ENCODE measurements at places on chromosomes 13 and 19.

DNA sequence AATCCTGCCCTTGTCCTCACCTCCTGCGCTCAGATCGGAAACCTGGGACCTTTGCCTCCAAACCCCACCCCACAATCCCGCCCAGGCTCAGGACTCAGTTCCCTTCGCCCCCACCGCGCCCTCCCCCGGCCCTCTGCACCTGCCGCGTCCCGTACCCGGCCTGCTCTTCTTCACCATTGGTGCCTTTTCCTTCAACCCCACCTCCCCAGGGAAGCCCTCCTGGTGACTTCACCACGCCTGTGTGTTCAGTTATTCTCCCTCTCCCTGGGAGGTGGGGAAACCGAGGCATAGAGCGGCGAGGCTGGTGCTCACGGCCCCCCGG, 19.3 kb upstream of the TCF3 start:
- peaks cover 25% of the 10 kb centered on the region for H3K27me3 ChIP-seq
- no peaks in the 10 kb centered on the region for H3K4me1 ChIP-seq
- H3K27ac ChIP-seq, result no peak overlapping the region
- no peaks in the 10 kb centered on the region for H3K36me3 ChIP-seq
- H3K4me3 ChIP-seq, result no peak overlapping the region

- no peak for DNase-seq
- H3K4me1 ChIP-seq, result no peaks in the 10 kb centered on the region
- H3K27me3 ChIP-seq, result no peaks in the 10 kb centered on the region
- no peak overlapping the region for H3K27ac ChIP-seq
These were observed 45.1 kb downstream of the PCDH20 start for GRCh38 chr13:61370520-61370919.

DNA sequence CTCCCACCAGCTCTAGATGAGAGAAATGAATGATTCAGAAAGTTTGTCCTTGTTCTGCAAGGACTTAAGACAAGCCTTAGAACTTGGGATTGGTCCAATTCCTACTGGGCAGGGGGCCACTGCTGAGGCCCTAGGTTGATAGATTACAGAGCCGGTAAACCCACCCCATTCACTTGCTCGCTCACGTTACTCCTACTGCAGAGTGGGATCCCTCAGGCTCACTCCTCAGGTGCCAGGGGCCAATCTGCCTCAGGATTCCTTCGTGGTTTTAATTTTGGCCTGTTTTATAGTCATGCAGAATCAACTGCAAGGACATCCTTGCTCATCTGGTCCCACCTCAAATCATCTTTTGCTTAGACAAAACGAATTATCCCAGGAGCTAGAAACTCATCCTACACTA, 59.0 kb downstream of the SERP2 start:
- no peaks in the 10 kb centered on the region for H3K27me3 ChIP-seq
- no peak overlapping the region for H3K4me3 ChIP-seq
- H3K36me3 ChIP-seq, result peaks cover 16% of the 10 kb centered on the region
- H3K4me1 ChIP-seq, result peaks cover 19% of the 10 kb centered on the region
- no peak for DNase-seq

GRCh38 chr19:4446704-4447200, 10.8 kb downstream of the UBXN6 start:
- H3K4me3 ChIP-seq, result no peak overlapping the region
- H3K36me3 ChIP-seq, result peaks cover 12% of the 10 kb centered on the region
- H3K27ac ChIP-seq, result no peak overlapping the region
- DNase-seq, result no peak

GRCh38 chr19:14053500-14053899, 8.4 kb downstream of the PALM3 start:
- no peak overlapping the region for H3K4me3 ChIP-seq
- H3K27ac ChIP-seq, result no peak overlapping the region
- H3K4me1 ChIP-seq, result peaks cover 3% of the 10 kb centered on the region

DNA sequence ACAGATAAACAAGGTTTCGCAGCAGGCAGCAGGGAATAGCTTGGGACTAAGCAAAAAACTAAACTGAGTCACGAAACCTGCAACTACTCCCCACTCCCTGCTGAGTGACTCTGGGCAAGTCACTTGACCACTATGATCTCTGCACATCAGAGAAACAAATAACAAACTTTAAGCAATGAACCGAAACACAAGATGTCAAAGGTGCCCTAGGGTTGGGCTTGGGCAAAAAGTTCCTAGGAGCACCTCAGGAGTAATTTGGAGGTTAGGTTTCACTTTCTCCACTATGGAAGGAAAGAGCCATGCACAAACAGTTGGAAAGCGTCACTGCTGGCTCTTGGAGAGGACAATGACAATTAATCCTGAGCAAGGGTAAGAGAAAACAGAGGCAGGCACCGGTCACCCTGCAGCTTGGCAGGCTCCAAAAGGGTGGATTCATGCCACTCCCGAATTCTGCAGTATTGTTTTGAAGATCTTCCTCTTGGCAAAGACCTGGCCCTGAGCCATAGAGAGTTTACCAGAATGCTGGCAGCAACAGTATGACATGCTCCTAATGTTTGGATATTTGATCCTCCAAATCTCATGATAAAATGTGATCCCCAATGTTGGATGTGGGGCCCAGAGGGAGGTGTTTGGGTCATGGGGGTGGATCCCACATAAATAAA, 60.3 kb downstream of the CRYL1 start:
- H3K36me3 ChIP-seq, result no peaks in the 10 kb centered on the region
- no peak overlapping the region for H3K4me3 ChIP-seq
- DNase-seq, result no peak
- H3K27me3 ChIP-seq, result no peaks in the 10 kb centered on the region
- H3K27ac ChIP-seq, result no peak overlapping the region
- peaks cover 7% of the 10 kb centered on the region for H3K4me1 ChIP-seq

DNA sequence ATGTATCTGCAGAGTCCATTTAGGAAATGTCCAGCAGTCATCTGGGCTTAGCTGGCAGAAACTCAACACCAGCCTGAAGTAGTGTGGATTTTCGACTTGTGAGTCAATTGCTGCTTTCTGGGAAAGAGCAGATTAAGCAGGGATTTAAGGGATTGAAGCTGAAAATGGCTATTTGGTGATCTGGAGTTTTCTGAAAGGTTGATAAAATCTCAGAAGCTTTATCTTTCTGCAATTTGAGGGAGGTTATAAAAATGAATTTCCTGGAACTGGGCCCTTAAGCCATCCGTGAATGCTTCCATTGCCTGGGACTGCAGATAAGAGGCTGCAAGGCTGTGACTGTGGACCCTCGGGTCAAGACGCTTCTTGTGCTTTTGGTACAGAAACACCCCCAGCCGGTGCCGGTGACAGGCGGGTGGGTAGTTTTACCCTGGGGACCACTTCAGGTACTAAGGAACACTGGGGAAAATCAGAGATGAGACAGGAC, 61.5 kb downstream of the COL4A1 start:
- no peak overlapping the region for H3K4me3 ChIP-seq
- peaks cover 23% of the 10 kb centered on the region for H3K36me3 ChIP-seq
- H3K4me1 ChIP-seq, result peaks cover 54% of the 10 kb centered on the region
- no peak overlapping the region for H3K27ac ChIP-seq
- DNase-seq, result peak; percentile 60
- H3K27me3 ChIP-seq, result no peaks in the 10 kb centered on the region
